ENCODE measurements at places on chromosomes 6 and 20.

- no peak for DNase-seq
Observed at GRCh38 chr20:37519508-37520418, 1.3 kb upstream of the NNAT start.

GRCh38 chr20:39431091-39431880 lies 469.1 kb downstream of the DHX35 start:
- DNase-seq = no peak

GRCh38 chr6:24480705-24481104 lies 8.7 kb downstream of the GPLD1 start:
- no peak for DNase-seq

GRCh38 chr20:34581341-34582184 lies 23.0 kb downstream of the MAP1LC3A start:
- DNase-seq = peak; percentile 70

DNA sequence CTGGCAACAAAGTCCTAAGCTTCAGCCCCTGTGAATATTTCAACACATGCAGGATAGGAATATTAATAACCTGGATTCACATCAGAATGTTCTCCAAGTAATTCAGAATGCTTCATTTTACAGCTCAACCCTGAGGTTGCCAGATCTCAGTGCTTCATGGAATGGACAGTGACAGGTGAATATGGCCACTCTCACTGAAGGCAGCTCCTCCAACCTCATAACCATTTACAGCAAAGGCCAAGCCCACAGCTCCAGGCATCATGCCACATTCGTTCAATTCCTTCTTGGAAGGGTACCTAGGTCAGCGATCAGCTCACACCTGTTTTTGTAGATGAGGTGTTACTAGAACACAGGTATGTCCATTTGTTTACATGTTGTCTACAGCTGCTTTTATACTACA lies 17.1 kb downstream of the CLIC5 start:
- DNase-seq = no peak

GRCh38 chr6:154395878-154396277 lies 39.3 kb upstream of the IPCEF1 start:
- no peak for DNase-seq

DNA sequence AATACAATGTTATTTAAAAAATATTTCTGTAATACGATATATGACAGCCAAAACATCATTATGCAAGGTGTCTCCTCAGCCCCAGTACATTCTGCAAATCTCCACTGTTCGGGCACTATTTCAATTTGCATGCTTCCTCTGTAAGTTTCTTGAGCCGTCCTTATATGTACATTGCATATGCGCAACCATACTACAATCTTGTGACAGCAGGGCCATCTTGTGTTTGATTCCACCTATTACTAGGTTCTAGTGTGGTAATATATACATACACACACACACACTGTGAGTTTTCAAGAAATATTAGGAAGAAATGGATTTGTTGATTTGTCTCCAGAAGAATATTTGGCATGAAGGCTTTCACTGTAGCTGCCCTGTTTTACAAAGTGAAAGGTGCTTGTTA lies 9.8 kb downstream of the LYRM4 start:
- no peak for DNase-seq

- DNase-seq = no peak
Observed at GRCh38 chr6:158356586-158357546, 44.6 kb downstream of the TULP4 start.

DNA sequence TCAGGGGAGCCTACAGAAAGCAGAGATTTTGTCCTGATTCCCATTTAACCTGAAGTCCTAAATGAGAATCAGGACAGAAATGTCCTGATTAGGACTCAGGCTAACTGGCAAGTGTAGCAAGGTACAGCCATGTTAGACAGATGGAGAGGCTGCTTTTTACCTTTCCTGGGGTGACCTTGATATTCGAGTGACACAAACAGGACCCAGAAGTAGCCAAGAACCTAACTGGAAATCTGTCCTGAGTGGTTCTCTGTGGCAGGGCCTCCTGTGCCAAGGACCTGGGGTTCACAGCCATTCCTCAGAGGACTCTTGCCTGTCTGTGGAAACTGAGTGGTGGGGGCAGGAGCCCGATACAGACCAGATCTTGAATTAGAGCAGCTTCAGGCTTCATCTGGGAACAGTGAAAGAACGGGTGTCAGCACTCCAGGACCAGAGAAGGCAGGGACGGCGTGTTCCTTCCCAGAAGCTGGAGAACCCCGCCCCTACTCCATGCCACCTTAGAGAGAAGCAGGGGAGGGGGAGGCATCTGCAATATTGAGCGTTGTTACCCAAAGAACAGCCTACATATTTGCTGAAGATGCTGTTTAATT lies 4.3 kb upstream of the FUCA2 start:
- no peak for DNase-seq

- DNase-seq = no peak
Observed at GRCh38 chr20:46563860-46564221, 13.4 kb upstream of the OCSTAMP start.

DNA sequence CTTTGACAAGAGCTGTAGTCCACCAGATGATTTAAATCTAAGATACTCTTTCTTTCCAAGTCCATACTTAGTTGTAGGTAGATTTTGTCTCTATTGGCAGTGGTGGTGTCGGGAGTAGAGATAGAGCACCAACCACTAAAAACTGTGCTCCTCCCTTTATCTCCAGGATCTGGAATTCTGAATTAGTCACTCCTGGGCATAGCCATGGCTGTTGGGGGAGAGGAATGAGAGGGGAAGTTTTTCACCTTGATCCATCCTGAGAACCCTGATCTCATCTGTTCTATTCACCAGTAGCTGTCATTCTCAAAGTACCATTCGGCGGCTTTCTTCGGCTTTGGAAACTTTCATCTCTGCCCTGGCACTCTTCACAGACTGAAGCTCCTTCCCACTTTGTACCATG lies 35.6 kb upstream of the NKX2-4 start:
- DNase-seq = no peak
